Naive B cell (primary cell): ENCODE measurements at places on chromosomes 7 and 10. TPM values are rescaled to one million over a fixed set of nuclear protein-coding genes. Genes with fewer than 3 reads are reported as not detected.

- no peak overlapping the region for H3K4me3 ChIP-seq
- H3K36me3 ChIP-seq = no peaks in the 10 kb centered on the region
- H3K4me1 ChIP-seq = no peaks in the 10 kb centered on the region
- no peak overlapping the region for H3K27ac ChIP-seq
- no peak for DNase-seq
- H3K27me3 ChIP-seq = peaks cover 2% of the 10 kb centered on the region
These were observed 254.7 kb downstream of the PAXIP1 start for GRCh38 chr7:154748089-154748786.

GRCh38 chr10:44154956-44155355 is 229.9 kb downstream of the CXCL12 start:
- peaks cover 4% of the 10 kb centered on the region for H3K27me3 ChIP-seq
- no peak overlapping the region for H3K4me3 ChIP-seq
- H3K27ac ChIP-seq = no peak overlapping the region
- H3K36me3 ChIP-seq = no peaks in the 10 kb centered on the region

- H3K27me3 ChIP-seq = no peaks in the 10 kb centered on the region
- no peak overlapping the region for H3K27ac ChIP-seq
- no peaks in the 10 kb centered on the region for H3K36me3 ChIP-seq
- no peak for DNase-seq
- H3K4me1 ChIP-seq = peaks cover 7% of the 10 kb centered on the region
- H3K4me3 ChIP-seq = no peak overlapping the region
These were observed 18.4 kb upstream of the CCDC71L start for GRCh38 chr7:106679153-106679931.

DNA sequence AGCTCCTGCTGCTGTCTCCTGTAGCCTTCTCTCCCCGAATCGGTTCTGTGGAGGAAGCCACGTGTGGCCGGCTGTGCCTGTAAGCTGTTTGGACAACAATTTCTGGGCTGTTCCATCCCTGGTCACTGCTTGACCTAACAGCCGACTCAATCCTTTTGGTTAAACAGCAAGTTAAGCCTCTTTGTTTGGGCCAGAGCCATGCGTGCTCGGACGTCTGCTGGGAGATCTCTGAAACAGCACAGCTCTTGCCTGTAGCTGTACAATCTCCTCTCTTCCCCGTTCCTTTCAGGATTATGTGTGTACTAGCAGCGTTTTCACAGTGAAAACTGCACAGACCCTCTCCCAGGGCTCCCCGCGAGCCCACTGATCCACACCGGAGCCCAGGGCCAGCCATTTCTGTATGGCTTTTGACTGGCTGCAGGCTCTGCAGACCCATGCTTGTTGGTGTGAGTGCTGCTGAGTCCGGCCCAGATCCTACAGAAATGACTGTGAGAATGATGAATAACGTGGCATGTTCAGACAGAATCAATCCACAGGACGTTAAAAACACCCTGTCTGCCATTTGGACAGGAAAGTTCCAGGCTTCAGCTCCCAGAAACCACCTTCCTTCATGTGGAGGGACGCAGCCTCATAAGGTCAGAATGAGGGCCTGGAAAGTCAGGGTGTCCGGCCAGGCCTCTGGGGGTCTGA is 428.6 kb upstream of the ADARB2 start:
- no peak for DNase-seq
- H3K4me1 ChIP-seq = no peaks in the 10 kb centered on the region
- H3K36me3 ChIP-seq = no peaks in the 10 kb centered on the region
- peaks cover 3% of the 10 kb centered on the region for H3K27me3 ChIP-seq
- H3K4me3 ChIP-seq = no peak overlapping the region

Gene DNAH11
- polyA plus RNA-seq = 0.40 TPM

- no peak for DNase-seq
- peak overlapping the region; percentile 73 for H3K4me3 ChIP-seq
- peaks cover 40% of the 10 kb centered on the region for H3K27me3 ChIP-seq
- H3K36me3 ChIP-seq = no peaks in the 10 kb centered on the region
- H3K27ac ChIP-seq = peak overlapping the region; percentile 81
These were observed 33.1 kb downstream of the ZMIZ1 start for GRCh38 chr10:79101560-79102497.

- no peak overlapping the region for H3K4me3 ChIP-seq
- H3K4me1 ChIP-seq = no peaks in the 10 kb centered on the region
- no peak for DNase-seq
- H3K27ac ChIP-seq = no peak overlapping the region
- no peaks in the 10 kb centered on the region for H3K36me3 ChIP-seq
These were observed 383.6 kb upstream of the TPK1 start for GRCh38 chr7:145219461-145219860.

Gene NPSR1
- not detected for polyA plus RNA-seq

GRCh38 chr7:33854801-33855350 is 50.5 kb upstream of the BMPER start:
- H3K4me1 ChIP-seq = no peaks in the 10 kb centered on the region
- no peak for DNase-seq
- no peak overlapping the region for H3K4me3 ChIP-seq

DNA sequence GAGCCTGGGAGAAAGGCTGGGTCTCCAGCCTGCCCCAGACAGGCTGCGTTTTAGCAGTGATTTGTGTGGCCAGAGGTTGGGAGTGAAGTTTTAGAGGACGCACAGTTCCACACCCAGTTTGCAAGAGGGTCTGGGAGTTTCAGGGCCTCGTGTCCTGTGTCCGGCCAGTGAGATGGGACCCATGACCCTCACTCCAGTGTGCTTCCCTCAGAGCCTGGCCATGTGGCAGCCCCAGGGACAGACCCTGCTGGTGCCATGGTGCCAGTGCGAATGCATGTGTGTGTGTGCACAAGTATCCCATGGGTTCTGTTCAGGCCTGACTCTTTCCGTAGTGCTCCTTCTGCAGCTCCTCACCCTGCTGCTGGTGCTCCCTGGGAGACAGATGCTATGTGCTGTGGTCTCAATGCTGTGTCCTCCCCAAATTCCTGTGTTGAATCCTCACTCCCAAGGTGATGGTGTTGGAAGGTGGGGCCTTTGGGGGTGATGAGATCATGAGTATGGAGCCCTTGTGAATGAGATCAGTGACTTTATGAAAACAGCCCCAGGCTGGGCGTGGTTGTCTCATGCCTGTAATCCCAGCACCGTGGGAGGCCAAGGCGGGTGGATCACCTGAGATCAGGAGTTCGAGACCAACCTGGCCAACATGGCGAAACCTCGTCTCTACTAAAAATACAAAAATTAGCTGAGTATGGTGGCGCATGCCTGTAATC is 16.5 kb downstream of the ECHDC3 start:
- H3K27ac ChIP-seq = no peak overlapping the region
- DNase-seq = no peak
- H3K27me3 ChIP-seq = no peaks in the 10 kb centered on the region
- H3K4me1 ChIP-seq = peaks cover 9% of the 10 kb centered on the region

DNA sequence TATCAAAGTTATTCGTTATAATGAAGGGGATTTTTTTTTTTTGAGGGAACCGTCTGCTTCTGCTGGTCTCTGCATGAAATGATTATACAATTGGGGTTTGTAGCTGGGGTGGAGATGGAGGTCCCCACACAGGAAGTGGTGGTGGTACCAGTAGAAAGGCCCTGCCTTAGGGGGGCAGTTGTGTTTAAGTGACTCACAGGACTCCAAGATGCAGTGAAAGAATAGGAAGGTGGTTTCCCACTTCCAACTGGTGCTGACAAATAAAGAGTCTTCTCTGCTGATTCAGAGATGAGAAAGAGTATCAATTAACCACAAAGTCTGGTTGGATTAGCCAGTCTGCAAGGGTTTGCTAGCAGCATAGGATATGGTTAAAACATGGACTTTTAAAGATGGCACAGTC is 376.0 kb downstream of the SORCS3 start:
- no peak for DNase-seq
- no peak overlapping the region for H3K27ac ChIP-seq
- H3K4me3 ChIP-seq = no peak overlapping the region
- H3K27me3 ChIP-seq = no peaks in the 10 kb centered on the region
- no peaks in the 10 kb centered on the region for H3K36me3 ChIP-seq

GRCh38 chr7:29038463-29038862 is 80.3 kb upstream of the TRIL start:
- H3K4me1 ChIP-seq = no peaks in the 10 kb centered on the region
- no peak overlapping the region for H3K4me3 ChIP-seq

Gene ACHE
- not detected for polyA plus RNA-seq

DNA sequence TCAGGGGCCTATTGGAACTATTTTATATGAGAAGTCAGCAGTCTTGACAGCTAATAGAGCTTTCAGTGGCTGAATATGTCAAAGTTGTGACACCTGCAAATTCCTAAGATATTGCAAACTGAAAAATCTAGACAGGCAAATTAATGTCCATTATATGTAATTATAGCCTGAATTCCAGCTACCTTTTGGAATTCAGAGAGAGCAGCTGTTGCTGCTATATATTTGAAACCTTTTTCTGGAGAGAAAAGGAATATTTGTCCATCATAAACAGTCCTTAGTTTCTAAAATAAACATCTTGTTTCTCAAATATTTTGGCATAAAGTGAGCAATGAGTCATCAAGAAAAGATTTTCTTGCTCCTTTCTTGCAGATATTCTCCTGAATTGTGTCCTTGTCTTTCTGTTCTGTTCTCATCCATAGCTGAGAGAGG is 408.9 kb upstream of the SEMA3D start:
- DNase-seq = no peak
- no peak overlapping the region for H3K27ac ChIP-seq
- H3K4me1 ChIP-seq = no peaks in the 10 kb centered on the region
- H3K36me3 ChIP-seq = no peaks in the 10 kb centered on the region
- no peaks in the 10 kb centered on the region for H3K27me3 ChIP-seq
- no peak overlapping the region for H3K4me3 ChIP-seq

Gene ELOVL3
- not detected for polyA plus RNA-seq

- H3K36me3 ChIP-seq = no peaks in the 10 kb centered on the region
- H3K4me1 ChIP-seq = no peaks in the 10 kb centered on the region
- peak overlapping the region; percentile 8 for H3K4me3 ChIP-seq
- DNase-seq = no peak
- no peak overlapping the region for H3K27ac ChIP-seq
These were observed 2.2 kb upstream of the FOXI2 start for GRCh38 chr10:127734753-127735152.
